ENCODE measurements at places on chromosomes 7 and 10.

DNA sequence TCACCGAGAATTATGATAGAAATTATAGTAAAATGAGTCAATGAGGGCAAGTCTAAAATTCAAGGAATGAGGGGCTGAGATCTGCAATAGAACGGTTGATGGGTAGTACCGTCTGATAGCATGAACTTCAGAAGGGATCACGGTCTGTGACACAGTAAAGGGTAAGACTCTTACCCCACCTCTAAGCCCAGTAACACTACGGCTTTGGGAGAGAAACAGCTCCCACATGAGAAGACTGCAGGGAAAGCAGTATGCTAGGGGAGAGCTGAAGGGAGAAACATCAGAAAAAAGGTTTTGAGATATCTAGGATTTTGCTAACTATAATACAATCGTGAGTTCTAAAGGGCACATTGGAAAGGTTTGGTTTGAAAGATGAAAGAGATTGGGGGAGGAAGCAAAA is 12.8 kb upstream of the AKAP9 start:
- no peak for DNase-seq

- no peak for DNase-seq
Observed at GRCh38 chr7:46513447-46513848, 592.4 kb upstream of the IGFBP3 start.

DNA sequence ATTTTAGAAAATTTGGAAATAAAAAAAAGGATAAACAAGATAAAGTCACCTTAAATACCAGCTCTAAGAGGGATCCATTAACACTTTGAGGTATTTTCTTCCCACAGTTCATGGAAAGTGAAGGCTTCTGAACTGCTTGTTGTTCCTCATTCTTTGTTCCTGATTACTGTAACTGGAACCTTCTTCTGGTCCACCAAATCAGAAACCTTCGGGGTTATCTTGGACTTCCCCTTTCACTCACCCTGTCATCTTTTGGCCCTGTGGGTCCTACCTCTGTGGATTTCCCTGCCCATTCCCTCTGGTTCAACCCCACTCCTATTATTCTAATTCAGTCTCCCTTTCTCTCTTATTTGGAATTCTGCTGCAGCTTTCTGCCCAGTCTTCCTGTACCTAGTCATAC is 116.5 kb upstream of the PRPS1L1 start:
- DNase-seq: no peak

DNA sequence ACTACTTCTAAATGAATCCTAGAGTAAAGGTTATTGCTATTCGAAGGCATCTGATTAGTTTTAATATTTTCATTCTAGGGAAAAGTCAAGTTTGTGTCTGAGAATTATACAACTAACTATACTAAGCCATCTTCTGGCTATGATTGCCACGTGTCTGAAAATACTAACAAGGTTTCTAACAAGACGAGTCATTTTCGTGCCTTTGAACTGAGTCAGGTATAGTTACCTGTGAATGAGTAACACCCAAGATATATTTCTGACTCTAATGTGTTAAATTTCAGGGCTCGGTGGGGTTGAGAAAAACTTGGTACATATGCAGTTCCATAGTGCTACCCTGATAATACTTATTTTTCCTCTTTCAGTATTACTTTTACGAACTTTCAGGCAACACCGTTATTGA is 35.5 kb downstream of the TASOR2 start:
- no peak for DNase-seq

- DNase-seq: peak; percentile 77
Observed at GRCh38 chr7:139680676-139681462, 96.9 kb downstream of the HIPK2 start.

GRCh38 chr7:86282014-86282682 is 361.6 kb upstream of the GRM3 start:
- DNase-seq: no peak

- no peak for DNase-seq
Observed at GRCh38 chr10:14362104-14362503, 31.4 kb upstream of the FRMD4A start.

DNA sequence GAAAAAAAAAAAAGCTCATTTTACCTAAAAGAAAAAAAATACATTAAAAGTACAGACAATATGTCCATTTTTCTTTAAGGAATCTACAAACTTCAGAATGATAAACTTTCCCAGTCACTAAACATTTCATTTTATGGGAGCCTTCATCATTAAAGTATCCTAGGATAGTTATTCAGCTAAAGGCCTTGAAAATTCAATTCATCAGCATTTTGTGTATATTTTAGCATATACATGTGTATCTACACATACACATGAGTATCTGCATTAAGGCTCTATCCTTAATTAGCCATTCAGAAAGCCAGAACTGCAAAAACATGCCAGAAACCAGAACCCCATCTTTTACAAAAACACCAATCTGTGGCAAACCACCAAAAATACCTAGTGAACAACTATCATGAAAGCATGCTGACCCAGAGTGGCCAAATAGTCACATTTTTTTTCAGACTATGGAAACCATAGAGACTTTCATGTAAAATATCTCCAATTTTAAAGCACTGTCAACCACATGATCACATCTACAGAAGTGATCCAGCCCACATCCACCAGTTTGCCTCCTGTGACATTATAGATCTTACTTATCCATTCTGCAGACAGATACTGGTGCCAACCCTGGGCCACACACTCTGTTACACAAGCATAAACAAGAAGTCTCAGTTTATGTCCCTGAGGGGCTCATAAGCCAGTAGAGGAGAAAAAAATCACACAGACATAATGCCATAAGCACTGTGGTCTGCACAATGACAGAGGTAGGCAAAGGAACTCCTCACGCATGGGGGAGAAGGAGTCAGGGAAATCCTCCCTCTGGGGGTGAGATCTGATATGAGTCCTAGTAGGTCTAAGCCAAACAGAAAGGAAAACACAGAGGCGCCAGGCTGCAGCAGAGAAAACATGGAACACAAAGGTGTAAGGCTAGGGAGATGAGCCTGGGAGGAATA is 79.2 kb downstream of the SRPK2 start:
- peak; percentile 23 for DNase-seq

DNA sequence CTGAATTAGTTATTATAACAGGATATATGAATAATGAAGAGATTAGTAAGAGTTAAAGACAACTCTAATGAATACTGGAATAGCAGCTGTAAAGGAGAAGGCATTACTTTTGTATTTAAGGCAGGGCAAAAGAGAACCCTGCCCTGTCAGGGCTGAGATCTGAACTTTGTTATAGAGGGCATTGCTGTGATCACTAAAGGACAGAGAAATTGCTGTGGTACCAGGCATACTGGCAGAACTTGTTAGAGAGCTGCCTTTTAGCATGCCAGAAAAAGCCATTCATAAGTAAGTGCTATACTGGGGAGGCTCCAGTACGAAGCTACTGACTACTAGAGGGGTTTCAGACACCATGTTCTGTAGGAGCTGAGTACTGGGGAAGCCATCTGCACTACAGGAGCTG is 481.8 kb downstream of the SEMA3D start:
- DNase-seq: no peak

DNA sequence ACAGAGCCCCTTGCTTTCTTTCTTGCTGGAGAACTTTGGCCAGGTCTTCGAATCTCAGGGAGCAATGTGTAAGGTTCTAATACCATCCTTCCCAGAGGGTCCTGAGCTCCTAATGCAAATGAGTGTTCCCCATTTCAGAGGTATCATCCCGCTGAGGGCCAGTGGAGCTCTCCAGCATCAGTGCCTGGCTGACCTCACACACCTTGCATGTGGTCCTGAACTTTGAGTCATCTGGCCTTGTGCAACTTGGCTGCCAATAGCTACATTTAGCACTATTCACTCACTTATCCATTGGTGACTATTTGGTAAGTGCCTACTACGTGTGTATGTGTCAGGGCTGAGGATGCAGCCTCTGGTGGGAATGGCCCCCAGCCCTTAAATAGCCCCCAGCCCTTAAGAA is 48.4 kb upstream of the HABP2 start:
- no peak for DNase-seq

GRCh38 chr10:98307916-98308541 is 40.0 kb upstream of the LOXL4 start:
- DNase-seq: no peak

DNA sequence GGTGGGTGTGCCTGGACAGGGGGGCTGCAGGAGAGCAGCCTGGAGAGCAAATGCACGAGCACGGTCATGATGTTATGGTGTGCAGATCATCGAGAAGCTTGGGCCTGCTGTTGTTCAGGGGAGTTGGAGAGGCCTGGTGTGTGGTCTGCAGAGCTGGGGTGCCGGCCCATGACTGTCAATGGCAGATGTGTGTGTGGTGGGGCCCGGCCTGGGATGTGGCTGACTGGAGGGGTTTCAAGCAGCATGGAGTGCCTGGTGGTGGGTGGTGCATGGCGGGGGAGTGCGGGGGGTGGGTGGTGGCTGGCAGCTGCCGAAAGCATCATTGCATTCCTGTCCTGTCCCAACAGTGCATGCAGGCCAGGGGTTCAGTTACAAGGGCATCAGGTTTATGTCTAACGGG is 122.6 kb downstream of the DOCK1 start:
- DNase-seq: no peak

- DNase-seq: no peak
Observed at GRCh38 chr7:129188892-129189660, 643 bp downstream of the SMO start.

DNA sequence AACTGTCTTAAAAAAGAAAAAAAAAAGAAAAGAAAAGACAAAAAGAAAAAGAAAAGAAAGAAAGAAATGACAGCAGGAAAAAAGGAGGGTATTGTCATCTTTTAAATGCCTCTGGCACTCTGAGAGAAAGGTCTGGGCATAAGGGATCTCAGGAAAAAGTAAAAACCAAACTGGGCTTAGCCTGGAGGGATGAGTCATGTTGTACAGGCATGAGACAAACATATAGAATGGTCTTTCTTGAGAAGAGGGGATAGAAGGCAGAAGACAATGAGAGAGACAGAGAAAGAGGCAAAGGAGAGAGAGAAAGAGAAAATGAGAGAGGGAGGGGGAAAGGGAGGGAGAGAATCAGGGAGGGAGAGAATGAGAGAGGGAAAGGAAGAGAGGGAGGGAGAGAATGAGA is 32.3 kb upstream of the KCNMA1 start:
- no peak for DNase-seq

GRCh38 chr10:114879093-114879492 is 57.5 kb downstream of the FHIP2A start:
- no peak for DNase-seq

DNA sequence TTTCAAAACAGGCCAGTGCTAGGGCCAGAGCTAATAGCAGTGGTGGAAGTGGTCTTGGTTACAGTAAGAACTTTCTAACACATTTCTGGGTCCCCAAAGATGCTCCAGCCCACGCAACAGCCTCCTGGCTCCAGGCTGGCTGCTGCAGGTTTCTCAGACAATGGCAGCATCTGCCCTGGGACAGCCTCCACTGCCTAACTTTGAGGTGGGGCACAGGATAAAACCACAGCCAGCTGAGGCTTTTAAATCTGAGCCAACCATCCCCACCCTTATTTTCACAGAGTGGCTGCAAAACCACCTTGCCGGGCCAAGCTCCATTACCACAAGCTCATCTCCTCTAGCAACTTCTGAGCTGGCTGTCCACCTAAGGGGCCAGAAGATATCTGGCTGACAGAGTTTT is 84.8 kb downstream of the FAM53B start:
- no peak for DNase-seq

DNA sequence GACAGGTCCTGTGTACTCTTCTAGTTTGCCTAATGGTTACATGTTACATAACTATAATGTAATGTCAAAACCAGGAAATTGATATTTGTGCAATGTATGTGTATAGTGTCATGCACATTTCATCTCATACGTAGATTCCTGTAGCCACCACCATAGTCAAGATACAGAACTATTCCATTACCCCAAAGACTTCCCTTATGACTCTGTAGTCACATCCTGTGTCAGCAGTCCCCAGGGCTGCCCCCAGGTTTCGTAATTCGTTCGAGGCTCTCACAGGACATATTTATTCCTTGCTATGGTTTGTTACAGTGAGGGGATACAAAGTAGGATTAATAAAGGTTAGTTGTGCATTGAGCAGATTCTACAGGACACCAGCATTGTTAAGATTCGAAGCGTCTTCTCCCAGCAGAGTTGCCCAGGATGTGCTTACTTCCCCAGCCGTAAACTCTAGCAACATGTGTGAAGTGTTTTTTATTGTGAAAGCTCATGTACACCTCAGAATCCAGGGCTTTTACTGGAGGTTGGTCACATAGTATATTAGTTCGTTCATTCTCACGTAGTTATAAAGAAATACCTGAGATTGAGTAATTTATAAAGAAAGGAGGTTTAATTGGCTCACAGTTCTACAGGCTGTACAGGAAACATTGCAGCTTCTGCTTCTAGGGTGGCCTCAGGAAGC is 18.6 kb downstream of the RABGEF1 start:
- no peak for DNase-seq

- DNase-seq: no peak
Observed at GRCh38 chr10:71693377-71693776, 26.2 kb downstream of the C10orf105 start.

- peak; percentile 41 for DNase-seq
Observed at GRCh38 chr7:158646766-158647474, 57.7 kb downstream of the NCAPG2 start.

- DNase-seq: no peak
Observed at GRCh38 chr7:69982197-69982596, 383.9 kb downstream of the AUTS2 start.

GRCh38 chr10:4742217-4742616 is 83.8 kb upstream of the AKR1E2 start:
- no peak for DNase-seq

DNA sequence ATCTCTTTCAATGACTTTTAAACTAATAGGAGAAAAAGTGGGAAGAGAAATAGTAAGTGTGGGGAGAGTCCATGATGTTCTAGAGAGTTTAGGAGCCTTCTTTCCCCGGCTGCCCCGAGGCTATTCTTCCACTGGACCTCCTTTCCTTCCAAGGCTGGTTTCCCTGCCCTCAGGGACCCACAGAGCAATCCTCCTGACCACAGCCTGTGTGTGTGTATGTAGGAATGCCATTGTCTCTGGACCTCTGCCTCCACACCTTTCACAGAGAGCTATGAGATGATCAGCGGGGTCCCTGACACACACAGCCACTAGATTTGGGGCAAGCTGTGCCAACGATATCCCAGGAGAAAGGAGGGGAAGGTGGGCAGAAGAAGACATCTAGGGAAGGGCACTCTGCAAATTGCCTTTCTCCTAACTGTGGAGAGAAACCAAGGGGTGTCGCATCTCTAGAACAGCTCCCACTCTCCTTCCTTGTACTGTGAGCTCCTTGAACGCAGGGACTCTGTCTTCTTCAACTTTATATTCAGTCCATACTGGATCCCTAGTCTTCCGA is 13.3 kb upstream of the CHCHD3 start:
- DNase-seq: no peak
